Activated naive CD8-positive, alpha-beta T cell treated with anti-CD3 and anti-CD28 coated beads, Interleukin-2, amount 50 U/mL, for 16 hours (primary cell): ENCODE measurements at places on chromosomes 11 and 22.

DNA sequence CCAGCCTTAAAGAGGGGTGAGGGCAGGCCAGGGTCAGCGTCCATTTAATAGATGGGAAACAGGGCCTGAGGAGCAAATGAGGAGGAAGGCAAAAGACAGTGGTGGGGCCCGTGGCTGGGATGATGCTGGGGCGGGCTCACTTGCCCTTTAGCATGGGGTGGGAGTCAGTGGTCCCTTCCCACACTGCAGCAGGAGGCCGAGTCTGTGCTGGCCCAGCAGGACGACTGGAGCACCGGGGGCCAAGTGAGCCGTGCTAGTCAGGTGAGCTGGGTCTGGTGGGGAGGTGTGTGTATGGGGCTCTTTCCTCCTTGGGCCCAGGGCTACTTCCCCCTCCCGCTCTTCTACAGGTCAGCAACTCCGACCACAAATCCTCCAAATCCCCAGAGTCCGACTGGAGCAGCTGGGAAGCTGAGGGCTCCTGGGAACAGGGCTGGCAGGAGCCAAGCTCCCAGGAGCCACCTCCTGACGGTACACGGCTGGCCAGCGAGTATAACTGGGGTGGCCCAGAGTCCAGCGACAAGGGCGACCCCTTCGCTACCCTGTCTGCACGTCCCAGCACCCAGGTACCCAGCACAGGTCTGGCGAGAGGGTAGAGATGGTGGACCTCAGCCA is 12.8 kb downstream of the SCYL1 start:
- no peak for DNase-seq

DNA sequence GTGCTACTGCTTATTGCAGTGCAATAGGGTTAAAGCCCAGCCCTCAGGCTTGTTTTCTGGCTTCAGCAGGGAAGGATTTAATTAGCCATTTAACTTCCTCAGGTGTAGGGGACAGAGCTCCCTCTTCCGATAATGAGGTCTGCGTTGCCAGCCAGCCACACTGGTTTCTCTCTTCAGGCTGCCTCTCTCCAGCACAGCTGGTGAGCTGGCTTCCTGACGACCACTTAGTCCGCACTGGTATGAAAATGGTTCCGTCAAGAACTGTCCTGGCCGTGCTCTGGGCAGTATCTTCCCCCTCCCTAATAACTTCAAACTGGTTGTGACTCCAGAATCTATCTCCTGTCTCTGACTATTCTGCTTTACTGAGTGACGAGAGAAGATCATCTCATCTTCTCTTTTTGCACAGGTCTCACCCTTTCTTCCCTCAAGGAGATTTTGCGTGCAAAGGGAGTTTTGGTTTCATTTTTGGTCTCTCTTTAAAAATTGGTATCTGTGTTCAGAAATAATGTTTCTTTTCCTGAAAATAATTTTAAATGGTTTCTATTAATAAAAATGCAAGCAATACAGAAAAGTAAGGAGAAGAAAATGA is 49.2 kb downstream of the CNTN5 start:
- no peak for DNase-seq

DNA sequence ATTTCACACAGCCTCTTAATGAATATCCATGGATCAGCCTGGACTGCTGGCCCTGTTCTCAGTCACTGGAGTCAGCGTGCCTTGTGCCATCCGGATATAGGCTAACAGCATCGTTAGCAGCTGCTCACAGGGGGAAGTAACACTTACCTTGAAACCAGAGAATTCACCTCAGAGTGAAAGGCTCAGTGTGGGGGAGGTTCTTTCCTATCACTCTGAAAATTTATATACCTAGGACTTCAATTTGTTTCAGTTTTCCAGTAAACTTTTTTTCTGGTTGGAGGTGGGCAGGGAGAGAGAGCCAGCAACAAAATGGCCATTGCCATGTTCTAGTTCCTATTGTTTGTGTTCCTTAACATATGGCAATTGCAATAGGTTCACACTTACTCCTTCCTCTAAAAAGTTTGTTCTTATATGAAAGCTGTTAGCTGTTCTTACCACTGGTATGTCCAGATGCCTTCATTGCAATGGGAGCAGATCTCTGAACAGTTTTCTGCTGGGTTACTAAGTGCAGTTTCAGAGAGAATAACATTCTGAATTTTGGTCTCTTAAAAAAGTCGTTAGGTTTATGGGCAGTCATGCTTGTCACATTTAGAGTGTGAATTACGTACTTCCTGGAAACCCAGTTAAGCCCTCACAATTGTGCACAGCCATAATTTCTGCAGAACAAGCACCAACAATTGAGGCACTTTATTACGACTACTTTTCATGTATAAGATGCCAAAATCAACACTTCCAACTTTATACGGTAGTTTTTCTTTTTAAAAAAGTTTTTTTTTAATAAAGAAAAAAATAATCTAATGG is 247.6 kb downstream of the CADM1 start:
- no peak for DNase-seq

- DNase-seq = no peak
These were observed 43.3 kb upstream of the PTPN5 start for GRCh38 chr11:18834754-18835466.

DNA sequence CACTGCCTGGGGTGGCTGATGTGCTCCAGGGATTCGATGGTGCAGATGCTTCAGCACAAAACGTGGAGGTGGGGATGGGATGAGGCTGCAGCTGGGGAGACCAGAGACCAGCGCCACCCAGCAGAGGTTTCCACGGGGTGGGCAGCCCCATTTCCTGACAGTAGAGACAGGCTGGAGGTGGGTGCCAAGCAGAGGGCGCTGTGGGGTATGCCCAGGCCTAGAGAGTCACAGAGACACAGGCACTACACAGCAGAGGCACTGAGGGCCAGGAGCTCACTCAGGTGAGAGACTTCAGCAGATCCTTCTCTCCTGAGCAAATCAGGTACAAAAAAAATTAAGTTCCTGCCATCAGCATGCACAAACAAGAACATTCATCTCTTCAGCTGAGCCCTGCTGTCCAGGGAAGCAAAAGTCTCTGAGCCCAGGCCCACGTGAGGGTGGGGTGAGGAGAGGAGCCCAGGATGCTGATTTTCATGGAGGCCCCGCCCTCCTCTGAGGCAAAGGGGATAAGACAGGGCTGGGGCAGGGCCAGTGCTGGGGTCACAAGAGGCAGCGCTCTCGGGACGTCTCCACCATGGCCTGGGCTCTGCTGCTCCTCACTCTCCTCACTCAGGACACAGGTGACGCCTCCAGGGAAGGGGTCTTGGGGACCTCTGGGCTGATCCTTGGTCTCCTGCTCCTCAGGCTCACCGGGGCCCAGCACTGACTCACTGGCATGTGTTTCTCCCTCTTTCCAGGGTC is 53.1 kb downstream of the GGTLC2 start:
- no peak for DNase-seq

DNA sequence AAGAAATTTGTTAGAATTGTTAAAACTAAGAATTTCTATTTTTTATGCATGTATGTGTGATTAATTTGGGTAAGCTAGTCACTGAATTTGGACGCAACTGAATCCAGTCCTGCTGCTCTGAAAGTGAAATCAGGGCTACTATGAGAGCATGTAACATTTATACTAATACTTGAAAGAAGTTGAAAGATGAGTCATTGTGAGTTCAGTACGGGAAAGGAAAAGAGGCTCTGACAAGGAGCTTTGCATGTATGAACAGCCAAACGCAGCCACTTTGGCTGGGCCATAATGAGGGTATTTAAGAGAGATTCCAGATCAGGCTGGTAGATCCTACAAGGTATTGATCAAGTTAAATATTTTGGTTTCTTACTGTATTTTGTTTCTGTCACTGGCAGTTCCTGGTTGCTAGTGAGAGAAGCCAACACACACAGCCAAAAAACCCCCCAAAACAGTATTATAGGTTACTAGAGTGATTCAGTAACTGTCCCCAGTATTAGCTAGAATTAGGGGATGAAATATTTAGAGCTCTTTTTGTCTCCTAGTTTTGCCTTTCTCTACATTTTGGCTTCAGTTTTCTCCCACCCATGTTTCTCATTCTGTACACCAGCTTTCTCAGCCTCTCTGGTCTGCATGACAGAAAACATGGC is 14.1 kb downstream of the AASDHPPT start:
- no peak for DNase-seq

GRCh38 chr11:30837252-30837651 is 251.1 kb upstream of the MPPED2 start:
- DNase-seq = no peak

DNA sequence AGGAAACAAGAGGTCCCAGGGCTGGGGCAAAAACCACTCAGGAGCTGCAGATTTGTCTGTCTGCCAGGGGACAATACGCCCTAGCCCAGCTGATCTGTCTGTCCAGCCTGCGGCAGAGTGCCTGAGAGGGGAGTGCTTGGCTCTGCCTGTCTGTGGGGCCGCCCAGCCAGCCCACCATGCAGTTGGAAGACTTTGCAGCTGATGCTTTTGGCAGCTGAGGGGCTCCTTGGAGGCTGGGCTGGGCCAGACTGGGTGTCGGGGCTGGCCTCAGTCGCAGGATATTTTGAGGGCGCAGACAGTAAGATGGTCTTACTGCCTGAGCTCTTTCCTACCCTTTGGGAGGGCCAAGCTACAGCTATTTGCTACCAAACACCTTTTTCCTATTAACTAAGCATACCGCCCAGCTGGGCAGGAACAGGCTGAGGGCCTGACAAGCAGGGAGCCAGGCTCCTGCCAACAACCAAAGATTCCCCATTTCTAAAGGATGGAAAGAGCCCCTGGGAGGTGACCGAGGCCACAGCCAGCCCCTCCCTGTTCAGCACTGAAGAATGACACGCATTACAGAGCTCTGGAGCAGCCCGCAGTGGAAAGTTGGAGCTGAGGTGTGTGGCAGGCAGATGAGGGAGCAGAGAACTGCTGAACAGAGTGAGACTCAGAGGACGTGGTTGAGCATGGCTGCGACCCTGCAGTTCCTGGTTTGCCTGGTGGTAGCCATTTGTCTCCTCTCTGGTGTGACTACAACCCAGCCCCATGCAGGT is at the start of gene FAM180B:
FAM180B (plus strand) TSS at position 581 of the 758 bp plus-strand sequence; CDS start at position 672, 91 bp downstream.
- DNase-seq = no peak

GRCh38 chr22:16955678-16956210 is 52.3 kb downstream of the GAB4 start:
- DNase-seq = no peak

DNA sequence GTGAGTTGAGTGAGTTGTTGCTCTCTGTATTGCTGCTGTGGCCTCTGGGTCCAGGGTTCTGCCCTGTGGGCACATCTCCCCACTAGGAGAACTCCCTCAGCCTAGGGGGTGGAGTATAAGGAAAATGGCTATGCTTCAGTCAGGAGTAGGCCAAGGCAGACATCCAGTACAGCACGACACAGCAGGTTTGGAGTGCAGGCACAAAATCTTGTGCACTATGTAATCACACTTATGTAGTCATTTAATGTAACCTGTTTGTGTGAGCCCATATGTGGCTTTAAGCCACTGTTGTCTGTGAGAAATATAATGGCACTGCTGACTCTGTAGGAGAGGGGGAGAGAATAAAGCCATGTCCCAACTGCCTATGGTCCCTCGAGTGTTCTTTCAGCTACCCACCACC is 90.1 kb downstream of the CCDC83 start:
- DNase-seq = no peak

DNA sequence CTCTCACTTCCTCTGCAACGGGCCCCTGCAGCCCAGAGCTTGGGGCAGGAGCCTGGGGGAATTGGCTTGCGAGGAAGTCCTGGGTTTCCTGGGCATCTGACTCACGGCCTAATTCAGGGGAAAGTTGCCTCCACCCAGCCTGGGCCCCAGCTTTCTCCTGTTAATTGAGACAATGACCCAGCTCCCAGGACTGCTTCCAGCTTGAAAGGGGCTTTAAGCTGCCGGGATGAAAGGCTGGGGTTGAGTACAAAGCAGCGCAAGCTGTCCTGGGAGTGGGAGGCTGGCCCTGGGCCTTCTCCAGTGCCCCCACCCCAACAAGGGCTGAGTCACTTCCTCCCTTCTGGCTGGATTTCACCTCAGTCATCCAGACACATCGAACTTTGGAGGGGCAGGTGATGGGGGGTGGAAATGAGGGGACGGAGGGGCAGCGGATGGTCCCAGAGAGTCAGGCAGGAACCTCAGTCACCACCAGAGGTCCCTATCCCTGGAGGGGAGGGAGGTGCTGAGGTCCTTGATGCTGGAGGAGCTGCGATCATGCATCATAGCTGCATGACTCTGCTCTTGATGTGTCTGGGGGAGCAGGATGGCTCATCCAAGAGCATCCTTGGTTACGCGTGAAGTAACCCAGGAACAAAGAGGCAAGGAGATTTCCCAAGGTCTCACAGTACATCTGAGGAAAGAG is 30.1 kb upstream of the OAF start:
- DNase-seq = no peak

DNA sequence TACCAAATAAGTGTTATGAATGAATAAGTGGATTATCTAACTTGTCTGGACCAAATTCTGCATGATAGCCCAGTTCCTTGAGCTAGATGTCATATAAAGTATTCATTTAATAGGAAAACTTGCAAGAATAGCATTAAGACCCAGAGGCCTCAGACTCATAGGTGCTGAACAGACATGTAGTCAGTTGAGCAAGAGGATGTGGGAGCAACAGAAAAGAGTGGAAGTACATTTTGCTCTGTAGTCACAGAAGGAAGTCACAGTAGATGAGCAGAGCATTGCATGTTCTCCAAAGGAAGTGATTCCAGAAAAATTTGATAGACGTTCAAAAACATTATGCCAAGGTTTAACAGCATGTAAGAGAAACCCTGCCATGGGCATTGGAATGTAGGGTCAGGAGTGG is 9.5 kb downstream of the HOATZ start:
- DNase-seq = no peak

DNA sequence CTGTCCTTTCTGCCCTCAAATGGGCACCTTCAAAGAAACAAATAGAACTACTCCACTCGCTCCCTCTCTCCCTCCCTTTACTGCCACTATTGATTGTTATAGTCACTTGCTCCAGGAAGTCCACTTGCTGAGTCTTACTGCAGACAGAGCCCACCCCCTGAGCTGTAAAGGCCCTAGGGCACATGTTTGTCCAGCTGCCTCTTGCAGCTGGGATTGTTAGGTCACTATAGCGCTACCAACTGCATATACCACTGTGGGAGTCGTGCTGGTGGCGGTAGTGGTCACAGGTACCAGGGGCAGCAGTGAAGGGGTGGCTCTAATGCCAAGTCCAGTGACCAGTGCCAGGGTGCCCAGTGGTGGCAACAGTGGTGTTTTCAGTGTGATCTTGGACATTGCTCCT is 4.4 kb upstream of the SREBF2 start:
- no peak for DNase-seq

GRCh38 chr11:22157531-22157930 is 35.4 kb upstream of the ANO5 start:
- DNase-seq = no peak

DNA sequence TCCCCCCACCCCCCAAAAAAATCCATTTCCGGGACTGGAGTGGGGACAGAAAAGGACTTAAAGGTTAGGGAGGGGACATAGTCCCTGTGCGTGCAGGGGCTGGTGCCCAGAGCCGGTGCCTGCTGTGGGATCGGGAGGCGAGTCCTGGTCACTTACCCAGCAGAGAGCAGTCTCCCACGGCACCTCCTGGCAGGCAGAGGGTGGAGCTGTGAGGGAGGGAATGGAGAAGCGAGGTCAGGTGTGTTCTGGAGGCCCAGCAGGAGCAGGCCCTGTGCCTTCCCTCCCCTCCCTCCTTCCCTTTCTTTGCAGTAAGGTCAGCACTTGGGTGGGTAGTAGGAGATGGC is 28.4 kb downstream of the SHANK3 start:
- DNase-seq = no peak
